ENCODE measurements at places on chromosomes 1 and 21. TPM values are rescaled to one million over a fixed set of nuclear protein-coding genes. Genes with fewer than 3 reads are reported as not detected.

ADORA3 gene
- not detected for total RNA-seq

DNA sequence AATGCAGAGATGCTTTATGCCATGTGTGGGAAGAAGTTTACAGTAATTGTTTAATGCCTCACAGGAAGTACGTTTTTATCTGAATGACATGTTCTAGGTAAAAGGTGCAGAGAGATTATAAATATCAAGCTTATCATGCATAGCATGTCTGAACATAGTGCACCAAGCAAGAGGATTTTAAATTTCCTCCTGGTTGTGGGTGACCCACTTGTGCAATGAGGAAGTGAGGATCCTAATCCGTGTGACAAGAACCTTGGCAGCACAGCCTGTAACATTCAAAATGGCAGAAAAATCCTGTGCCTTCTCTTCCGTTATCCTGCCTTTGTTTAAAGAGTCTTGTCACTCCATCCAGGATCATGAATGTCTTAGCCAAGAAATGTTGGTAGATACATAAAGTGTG, 75.6 kb downstream of the PLA2G4A start:
- no peak for DNase-seq

GRCh38 chr1:38084700-38085099, 38.1 kb upstream of the POU3F1 start:
- no peak for DNase-seq

DNA sequence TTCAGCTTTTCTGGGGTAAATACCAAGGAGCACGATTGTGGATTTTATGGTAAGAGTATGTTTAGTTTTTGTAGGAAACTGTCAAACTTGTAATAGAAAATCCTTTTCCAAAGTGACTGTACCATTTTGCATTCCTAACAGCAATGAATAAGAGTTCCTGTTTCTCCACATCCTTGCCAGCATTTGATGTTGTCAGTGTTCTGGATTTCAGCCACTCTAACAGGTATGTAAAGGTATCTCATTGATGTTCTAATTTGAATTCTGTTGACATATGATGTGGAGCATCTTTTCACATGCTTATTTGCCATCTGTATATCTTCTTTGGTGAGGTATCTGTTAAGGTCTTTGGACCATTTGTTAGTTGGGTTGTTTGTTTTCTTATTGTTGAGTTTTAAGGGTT, 50.3 kb upstream of the RGS2 start:
- no peak for DNase-seq

DNA sequence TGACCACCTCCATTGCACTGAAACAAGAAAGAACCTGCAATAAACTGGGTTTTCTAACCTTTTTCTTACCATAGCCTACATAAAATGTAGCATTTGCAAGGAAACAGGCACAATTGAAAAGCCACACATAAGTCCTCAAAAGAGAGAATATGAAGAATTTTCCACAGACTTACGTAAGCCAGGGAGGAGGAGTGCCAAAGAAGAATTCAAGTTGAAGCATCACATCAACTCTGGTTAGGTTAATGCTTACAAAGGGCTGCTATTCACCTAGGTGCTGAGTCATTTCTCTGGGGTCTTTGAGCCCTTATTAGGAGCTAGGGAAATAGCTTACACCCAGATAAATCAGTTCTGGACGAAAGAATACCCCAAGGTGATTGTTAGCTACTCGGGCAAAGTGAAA, 9.6 kb downstream of the OSCP1 start:
- DNase-seq = no peak
